ENCODE measurements at places on chromosomes 6 and 20.

GRCh38 chr20:41139227-41140093 is 2.1 kb downstream of the PLCG1 start:
- DNase-seq, result peak; percentile 55

GRCh38 chr6:30097902-30098768 is 14.8 kb downstream of the TRIM31 start:
- no peak for DNase-seq

- DNase-seq, result no peak
Measured at GRCh38 chr6:40796260-40797221, 209.4 kb upstream of the LRFN2 start.

GRCh38 chr6:33199687-33200218 is 712 bp downstream of the RXRB start:
- DNase-seq, result peak; percentile 65

GRCh38 chr6:4280707-4281106 is 145.3 kb upstream of the ECI2 start:
- no peak for DNase-seq

Data from Ammon's horn (tissue), 1 donor.